ENCODE measurements at places on chromosomes 7 and 10.

GRCh38 chr10:27774831-27775230 is 29.2 kb upstream of the MKX start:
- DNase-seq = no peak

- no peak for DNase-seq
Observed at GRCh38 chr10:65123120-65123519, 1601.9 kb downstream of the REEP3 start.

- no peak for DNase-seq
Observed at GRCh38 chr7:87473986-87474385, 1.5 kb downstream of the ABCB4 start.

DNA sequence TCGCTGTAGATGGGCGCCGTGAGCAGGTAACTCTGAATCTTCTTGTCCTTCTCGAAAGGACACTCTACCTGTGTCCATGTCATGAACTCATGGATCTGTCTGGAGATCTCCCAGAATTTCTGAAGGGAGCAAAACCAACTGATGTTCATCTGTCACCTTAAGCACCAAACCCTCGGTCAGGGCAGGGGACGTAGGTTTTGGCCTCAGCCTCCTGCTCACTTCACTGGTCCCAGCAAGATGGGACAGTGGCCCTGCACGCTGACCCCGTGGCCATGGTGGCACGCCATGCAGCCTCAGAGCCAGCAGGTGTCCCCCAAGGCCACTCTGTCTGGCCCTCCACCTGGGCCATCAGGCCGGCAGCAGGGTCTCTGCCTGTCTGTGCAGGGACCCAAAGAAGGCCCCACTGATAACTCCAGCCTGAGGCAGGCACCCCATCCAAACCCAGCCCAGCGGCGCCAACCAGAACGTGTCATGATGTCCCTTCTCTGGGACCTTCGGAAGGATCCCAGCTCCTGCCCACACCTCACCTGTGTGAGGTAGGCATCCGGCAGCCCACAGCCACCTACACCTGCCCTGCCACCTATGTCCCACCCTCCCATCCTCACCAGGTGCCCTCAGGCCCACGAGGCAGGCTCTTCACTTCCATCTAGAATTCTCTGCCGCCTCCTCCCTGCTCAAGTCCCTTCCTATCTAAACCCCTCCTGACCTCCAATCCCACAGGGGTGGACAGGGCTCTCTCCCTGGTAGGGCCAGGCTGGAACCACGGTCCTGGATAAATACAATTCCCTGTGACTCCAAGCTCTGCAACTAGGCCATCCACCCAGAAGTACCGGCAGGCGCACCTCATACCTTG is 59.0 kb downstream of the CSGALNACT2 start:
- DNase-seq = no peak

- no peak for DNase-seq
Observed at GRCh38 chr10:117553142-117553814, 10.7 kb downstream of the EMX2 start.
